ENCODE measurements at places on chromosomes 4 and X.

DNA sequence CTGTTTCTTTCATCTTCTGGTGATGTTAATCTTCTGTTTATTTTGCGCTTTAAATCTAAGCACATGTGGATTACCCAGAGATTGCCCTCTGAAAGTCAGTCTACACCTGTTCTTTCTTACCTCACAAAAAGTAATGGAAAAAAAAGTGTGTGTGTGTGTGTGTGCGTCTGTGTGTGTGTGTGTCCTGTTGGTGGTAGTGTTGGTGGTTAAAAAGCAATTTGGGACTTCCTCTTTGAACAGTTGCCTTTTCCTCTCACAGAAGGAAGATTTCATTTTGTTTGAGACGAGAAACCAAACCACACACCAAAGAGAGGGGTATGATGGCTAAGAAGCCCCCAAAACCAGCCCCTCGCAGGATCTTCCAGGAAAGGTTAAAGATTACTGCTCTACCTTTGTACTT lies at the start of gene STAP1:
STAP1 (plus strand) TSS at position 235 of the 400 bp plus-strand sequence; CDS start at position 318, 83 bp downstream.
- DNase-seq, result no peak

GRCh38 chr4:139816856-139817255 lies 151.2 kb downstream of the MGST2 start:
- DNase-seq, result no peak

GRCh38 chr4:75995727-75996126 lies 5.0 kb upstream of the SDAD1 start:
- no peak for DNase-seq

DNA sequence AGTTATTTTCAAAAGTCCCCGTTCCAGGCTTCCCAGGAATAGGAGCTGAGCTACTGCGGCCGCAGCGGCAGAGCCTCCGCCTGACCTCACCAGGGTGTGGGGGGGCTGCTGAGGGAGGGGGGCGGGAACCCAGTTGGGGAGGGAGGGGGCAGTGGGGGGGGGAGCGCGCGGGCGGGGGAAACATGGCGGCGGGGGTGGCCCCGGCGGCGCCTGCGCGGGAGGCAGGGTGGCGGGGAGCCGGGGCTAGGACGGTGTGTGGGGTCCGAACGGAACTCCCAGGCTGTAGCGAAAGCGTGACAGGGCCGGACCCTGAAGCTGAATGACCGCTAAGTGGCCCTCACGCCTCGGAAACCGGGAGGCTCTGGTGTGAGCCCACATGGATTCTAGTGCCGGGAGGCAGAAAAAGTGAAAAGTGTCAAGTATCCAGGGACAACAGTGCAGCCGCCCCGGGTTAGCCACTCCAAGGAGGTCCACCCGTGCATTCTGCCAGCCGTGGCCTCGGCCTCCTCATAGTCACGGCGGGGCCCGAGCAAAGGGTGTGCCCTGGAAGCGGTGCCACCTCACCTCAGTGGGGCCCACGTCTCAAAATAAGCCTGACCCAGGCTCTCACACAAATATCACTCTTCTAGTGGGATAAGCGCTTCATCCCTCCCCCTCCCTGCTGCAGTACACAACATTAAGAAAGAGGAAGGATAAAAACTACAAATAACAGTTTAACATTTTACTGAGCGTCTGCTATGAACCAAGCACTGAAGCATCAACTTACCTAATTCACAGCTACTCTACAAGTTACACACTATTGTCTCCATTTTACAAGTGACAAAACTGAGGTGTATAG lies at the start of gene KLHL13:
KLHL13 (minus strand) TSS at position 98 of the 838 bp plus-strand sequence. CDS start 88,337 bp downstream, outside the sequence.
- DNase-seq, result no peak

GRCh38 chr4:25110527-25111329 lies 49.5 kb downstream of the SEPSECS start:
- no peak for DNase-seq

Data from stimulated activated CD4-positive, alpha-beta T cell treated with anti-CD3 and anti-CD28 coated beads, Interleukin-12 subunit alpha, Interleukin-12 subunit beta, amount 100 ng/mL, for 24 hours (primary cell).